ENCODE measurements at places on chromosomes 16 and 17.
A peak's percentile ranks its signal among the peaks of the same experiment; 100 is the strongest.

GRCh38 chr17:75078284-75079022 is 9.3 kb upstream of the SLC16A5 start:
- DNase-seq = no peak

DNA sequence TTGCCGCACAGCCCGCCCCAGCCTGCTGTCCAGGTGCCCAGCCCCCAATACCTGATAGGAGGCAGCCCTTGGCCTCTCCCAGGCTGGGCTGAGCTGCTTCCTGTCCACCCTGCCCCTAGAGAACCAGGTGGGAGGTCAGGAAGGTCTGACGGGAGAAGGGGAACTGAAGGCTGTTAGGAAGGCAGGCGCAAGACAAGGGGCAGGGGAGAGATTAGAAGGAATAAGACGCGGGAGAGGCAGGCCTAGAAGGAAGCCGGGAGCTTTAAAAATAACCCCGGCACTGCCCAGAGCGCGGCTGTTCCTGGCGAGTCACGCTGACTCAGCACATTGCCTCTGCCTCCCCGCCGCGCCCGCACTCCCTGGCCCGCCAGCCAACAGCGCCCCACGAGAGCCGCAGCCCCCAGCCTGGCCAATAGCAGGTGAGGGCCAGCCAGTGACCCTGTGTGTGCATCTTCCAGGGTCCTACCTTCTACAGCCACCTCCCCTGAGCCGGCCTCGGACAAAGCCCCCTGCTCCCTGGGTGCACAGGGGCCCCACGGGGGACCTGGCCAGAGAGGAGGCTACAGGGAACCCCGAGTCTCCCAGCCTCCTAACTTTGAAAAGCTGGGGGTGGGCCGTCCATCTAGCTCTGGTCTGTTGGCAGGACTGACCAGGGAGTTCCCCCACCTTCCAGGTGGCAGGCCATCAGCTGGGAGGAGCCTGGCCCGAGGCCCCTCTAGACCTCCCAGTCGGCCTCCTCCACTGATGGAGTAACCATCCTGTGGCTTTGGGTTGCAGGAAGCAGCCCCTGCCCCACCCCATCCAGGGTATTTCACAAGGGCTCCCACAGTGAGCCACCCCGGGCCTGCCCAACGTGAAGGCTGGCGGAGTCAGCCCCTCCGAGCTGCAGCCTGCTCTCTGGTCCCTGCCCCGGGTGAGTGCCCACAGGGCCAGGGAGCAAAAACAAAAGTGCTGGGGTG is 4.0 kb downstream of the MAFG start:
- no peak for DNase-seq

DNA sequence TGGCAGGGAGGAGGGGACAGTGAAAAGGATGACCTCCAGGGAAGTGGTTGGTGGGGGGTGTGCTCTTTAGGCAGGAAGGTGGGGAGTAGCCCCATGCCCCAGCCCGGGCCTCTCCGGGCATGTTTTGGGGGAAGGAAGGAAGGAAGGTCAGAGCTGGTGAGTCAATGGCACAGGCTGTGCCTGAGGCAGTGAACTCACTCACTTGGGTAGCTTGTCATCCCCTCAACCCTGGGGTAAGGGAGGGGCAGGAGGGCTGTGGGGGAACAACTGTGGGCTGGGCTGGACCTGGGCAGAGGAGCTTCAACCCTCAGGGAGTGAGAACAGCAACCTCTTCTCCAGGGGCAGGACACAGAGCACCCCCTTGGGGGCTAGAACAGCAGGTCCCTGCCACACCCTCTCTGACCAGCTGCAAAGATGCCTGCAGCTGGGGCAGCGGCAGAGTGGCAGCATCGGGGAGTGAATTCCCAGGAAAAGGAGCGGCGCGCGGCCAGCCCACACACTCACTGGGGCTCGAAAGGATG is 6.3 kb downstream of the CSF3 start:
- DNase-seq = no peak

DNA sequence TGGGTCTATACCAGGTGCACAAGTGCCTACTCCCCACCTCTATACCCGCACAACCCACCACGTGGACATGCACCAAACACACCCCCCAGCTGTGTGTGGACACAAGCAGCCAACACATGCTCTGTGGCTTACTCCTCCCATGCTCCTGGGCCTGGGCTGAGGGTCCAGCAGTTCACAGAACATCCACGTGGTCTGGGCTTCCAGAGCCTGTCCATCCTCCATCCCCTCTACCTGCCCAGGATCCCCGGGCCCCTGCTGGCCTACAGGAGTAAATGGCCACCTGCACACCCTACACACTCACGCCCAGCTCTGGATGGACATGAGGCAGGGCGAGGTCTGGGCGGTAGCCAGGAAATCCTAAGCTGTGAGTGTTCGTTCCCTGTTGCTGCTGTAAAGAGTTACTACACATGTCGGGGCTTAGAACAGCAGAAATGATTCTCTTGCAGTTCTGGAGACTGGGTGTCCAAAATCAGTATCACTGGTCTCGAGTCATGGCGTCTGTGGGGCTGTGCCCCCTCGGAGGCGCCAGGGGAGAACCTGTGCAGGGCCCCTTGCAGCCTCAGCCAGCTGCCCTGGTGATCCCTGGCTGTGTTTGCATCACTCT is 15.0 kb upstream of the RAI1 start:
- no peak for DNase-seq

DNA sequence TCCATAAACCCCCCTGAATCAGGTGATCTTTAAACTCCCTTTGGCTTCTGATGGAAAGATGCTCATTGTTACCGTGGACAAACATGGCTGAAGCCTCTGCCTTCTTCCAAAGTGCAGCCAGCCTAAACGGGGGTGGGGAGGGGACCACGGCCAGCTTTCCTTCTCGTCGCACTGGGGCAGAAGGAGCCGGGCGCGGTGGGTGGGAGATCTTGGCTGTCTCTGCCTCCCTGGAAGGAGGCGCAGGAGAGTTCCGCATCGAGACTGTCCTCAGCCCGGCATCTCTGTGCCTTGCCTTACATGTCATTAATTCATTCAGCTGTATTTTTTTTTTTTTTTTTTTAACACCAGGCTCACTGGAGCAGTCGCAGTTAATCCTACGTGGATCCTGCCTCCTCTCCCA is 163.3 kb upstream of the PLCG2 start:
- DNase-seq = no peak

- no peak for DNase-seq
These were observed 885 bp upstream of the SLC35B1 start for GRCh38 chr17:49708515-49709183.

GRCh38 chr17:32486111-32486700 is 587 bp upstream of the CDK5R1 start:
- peak; percentile 83 for DNase-seq

DNA sequence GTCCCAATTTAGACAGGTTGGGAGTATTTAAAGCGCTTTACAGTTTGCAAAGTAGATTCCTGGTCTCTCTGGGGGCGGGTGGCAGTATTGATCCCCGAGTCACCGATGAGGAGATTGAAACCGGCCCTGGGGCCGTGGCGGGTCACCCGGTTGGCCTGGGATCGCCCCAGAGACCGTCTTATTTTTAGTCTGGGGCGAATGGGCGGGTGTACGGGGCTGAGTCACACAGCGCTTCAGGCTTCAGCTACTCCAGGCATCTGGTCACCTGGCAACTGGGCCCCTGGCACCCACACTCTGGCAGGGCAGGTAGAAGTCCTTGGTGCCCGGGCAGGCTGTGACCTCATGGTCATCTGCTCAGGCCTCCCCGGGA is 669 bp downstream of the MIEF2 start:
- DNase-seq = no peak

GRCh38 chr17:40034426-40035161 is 19.4 kb downstream of the CSF3 start:
- no peak for DNase-seq

- DNase-seq = no peak
These were observed 170.3 kb downstream of the MAF start for GRCh38 chr16:79430191-79430678.

- no peak for DNase-seq
These were observed 61.0 kb downstream of the SMPD3 start for GRCh38 chr16:68387301-68387700.

DNA sequence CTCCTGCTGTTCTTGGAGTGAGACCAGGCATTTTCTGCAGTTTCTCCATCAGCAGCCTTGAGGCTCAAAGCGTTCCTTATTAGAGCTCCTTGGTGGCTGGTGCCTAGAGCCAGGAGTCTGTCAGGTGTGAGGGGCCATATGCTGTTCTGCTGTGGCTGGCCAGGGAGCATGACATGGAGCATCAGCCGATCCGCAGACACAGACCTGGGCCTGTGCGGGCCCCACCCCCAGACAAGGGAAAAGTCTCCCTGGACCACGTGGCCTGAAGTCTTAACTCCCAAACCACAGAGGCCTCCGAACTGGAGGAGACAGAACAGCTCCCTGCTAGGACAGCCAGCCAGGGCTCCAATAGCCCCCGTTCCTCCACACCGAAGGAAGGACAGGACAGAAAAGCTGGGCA is 162.7 kb upstream of the CIBAR2 start:
- no peak for DNase-seq

GRCh38 chr16:75319513-75320411 is 68.3 kb upstream of the BCAR1 start:
- DNase-seq = no peak

DNA sequence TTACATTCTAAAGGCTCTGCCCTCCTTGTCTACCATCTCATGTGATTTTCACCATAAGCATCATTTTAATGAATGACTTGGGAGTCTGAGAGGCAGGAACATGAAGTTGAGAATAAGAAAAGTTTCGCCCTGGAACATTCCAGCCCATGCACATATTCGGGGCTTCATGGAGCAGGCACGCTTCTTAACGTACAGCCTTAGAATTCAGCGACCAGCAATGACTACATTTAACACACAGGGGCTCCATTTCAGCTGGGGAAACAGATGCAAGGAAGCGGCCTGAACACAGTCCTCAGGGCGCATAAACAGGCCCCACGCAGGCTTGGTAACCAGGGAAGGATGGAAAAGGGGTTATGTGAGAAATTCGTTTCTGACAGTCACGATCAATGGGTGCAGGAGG is 357.4 kb downstream of the SLC39A11 start:
- DNase-seq = no peak

DNA sequence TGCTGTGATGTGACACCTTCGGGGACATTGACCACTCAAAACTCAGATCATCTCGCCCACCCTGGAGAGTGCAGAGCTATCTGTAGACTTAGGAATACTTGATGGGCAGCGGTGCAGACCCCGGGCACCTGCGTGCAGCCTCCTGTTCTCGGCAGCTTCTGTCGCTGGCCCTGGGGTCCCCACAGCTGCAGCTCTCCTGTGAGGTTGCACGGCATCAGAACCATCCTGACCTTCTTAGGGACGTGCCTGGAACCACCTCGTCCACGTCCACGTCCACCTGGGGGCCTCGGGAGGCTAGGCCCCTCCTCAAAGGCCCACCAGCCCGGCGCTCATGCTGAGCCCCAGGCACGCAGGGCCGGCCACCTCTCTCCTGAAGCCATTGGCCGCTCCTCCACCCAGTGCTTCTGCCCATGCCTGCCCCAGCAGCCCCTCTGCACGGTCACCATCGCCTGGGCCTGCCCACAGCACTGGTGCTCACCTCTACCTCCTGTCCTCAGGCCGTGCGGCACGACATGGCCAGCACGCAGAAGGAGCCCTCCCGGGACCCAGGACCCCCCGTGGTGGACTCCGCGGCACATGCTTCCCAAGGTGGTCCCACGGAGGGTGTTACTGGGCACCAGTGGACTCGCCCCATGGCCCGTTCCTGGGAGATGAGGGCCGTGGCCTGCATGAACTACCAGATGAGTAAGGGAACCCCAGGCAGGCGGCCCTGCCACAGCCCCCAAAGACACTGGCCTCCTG is 2.3 kb upstream of the WFIKKN1 start:
- no peak for DNase-seq

DNA sequence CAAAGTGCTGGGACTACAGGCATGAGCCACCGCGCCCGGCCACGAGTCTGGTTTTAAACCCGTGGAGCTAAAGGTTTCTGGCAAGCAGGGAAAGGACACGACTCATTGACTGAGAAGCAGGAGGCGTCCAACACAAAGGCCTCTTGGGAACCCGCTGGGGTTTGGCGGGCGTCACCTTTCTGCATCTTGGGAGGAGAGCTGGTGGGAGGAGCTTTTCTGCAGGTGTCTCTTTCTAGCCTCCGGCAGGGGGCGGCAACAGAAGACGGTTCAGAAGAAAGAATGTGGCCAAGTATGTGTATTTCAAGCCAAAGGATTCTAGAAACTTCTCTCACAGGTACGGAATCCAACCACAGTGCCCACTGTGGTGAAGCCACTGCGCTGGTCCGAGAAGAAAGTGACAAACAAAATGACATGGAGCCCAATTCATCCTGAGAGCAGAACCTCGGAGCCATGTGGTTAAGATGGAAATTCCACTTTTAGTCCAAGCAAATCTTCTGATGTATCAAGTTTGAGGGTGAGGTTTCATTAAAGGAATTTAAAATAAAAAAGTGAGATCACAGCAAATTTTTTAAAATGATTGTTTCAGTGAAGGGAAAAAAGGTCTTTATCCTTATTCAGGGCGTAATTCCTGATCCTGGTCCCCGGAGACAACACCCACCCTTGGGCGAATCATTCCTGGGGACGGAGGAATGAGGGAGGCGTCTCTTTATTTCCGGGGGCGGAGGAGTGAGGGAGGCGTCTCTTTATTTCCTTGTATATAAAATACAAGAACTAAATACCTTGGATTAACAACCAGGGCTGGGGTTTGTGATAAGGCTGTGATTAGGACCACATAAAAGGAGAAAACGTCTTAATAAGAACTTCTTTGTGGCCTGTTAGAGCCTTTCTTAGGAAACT is 97.6 kb downstream of the MRM3 start:
- peak; percentile 46 for DNase-seq

GRCh38 chr16:67773099-67773498 is 33.3 kb downstream of the RANBP10 start:
- no peak for DNase-seq

- no peak for DNase-seq
These were observed 494.9 kb upstream of the RBFOX1 start for GRCh38 chr16:6837722-6838121.

- no peak for DNase-seq
These were observed 277.5 kb upstream of the MYOCD start for GRCh38 chr17:12388226-12388625.

DNA sequence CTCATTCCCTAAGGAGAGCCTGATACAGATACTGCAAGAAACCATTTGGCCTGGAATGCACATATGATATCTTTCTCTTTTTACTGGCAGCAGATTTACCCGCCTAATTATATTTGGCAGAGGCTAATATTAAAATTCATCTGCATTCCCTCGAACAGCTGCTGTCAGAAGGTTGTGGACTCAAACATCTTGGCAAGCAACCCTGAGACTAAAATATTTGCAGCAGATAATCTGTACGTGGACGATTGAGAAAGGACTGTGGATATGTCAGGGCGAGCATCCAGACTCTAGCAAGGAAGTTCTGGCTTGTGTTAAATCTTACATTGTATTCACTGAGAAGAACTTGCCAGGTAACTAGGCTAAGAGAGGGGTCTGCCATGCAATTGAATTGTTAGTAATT is 65.2 kb downstream of the SNX20 start:
- no peak for DNase-seq

- no peak for DNase-seq
These were observed 126.1 kb downstream of the IRX5 start for GRCh38 chr16:55056585-55057401.

DNA sequence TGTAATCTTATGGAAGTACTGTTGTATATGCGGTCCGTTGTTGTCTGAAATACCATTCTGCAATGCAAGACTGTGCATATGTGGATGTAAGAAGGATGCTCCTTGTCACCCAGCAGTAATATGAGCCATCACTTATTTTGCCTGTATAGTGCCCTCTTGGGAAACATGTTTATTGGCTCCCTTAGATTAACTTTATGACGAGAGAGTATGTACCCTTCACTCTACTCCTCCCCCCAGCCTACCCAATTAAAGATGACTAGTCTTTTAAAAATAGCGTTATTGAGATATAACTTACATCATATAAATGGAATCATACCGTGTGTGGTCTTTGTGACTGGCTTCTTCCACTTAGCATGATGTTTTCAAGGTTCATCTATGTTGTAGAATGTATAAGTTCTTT is 33.6 kb downstream of the FTO start:
- DNase-seq = no peak

Data from pons (tissue), 1 donor.